ENCODE measurements at places on chromosomes 2 and 18.

GRCh38 chr18:51072586-51073313 is 42.7 kb downstream of the SMAD4 start:
- H3K27ac ChIP-seq: no peak overlapping the region
- no peaks in the 10 kb centered on the region for H3K4me1 ChIP-seq
- no peak overlapping the region for H3K4me3 ChIP-seq
- peaks cover 11% of the 10 kb centered on the region for H3K36me3 ChIP-seq
- H3K27me3 ChIP-seq: no peaks in the 10 kb centered on the region

- no peak overlapping the region for H3K4me3 ChIP-seq
- peaks cover 5% of the 10 kb centered on the region for H3K27me3 ChIP-seq
- H3K27ac ChIP-seq: no peak overlapping the region
- no peak for DNase-seq
Measured at GRCh38 chr2:239714116-239714515, 311.0 kb downstream of the NDUFA10 start.

DNA sequence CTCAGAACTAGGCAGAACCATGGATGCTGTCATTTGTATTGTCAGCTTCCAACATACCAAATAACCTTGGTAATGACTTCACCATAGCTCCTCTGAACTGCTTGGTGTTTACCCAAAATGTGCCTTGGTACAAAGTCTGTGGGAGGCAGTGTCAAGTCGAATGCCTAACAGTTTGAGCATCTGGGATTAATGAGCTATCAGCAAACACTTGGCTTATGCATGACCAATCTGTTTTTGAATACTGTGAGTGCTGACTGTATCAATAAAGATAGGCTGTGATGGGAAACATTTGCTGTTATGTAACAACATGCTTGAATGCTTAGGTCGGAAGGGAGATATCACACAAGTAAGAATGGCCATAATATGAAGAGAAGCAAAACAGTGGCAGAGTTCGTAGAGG is 455.4 kb downstream of the CMPK2 start:
- no peak for DNase-seq
- no peak overlapping the region for H3K27ac ChIP-seq
- H3K4me3 ChIP-seq: no peak overlapping the region
- H3K36me3 ChIP-seq: peaks cover under 1% of the 10 kb centered on the region
- H3K27me3 ChIP-seq: no peaks in the 10 kb centered on the region
- no peaks in the 10 kb centered on the region for H3K4me1 ChIP-seq

DNA sequence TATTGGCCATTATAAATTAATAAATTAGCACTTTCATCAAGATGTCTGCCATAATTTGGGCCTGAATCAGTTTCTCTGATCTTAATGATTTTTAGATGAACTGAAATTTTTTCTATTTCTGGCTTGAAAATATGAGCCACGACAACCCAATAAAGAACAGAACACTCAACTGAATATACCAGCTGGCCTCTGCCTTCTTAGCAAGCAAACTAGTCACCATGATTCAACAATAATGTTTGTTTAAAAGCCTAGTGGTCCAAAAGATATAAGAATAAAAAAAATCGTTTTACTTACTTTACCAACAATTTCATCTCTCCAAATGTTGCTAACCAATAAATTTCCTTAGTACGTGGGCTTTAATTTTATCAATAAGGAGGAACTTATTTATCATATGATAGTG is 66.7 kb upstream of the TTN start:
- DNase-seq: no peak
- no peaks in the 10 kb centered on the region for H3K36me3 ChIP-seq
- H3K27me3 ChIP-seq: peaks cover 2% of the 10 kb centered on the region
- H3K27ac ChIP-seq: no peak overlapping the region
- H3K4me1 ChIP-seq: peaks cover 5% of the 10 kb centered on the region

DNA sequence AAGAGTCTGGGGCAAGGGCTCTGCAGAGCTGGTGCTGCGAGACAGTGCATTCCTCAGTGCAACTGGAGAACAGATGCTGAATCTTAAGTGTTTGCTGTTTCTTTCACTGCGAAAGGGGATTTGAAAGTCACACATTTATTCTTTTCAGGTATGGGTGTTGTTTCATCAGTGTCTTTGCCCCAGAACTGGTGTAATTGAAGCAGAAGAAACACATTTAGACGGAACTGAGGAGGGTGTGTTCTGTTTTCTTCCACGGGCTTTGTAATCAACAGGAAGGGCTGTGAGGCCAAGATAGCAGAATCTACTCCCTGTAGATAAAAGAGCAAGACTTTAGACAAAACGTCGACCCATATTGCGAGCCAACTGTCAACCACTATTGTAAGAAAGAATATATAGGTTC is 151.9 kb downstream of the EPHA4 start:
- peak overlapping the region; percentile 48 for H3K27ac ChIP-seq
- H3K36me3 ChIP-seq: peaks cover 32% of the 10 kb centered on the region
- peaks cover 19% of the 10 kb centered on the region for H3K4me1 ChIP-seq
- peak overlapping the region; percentile 49 for H3K4me3 ChIP-seq
- DNase-seq: peak; percentile 8

DNA sequence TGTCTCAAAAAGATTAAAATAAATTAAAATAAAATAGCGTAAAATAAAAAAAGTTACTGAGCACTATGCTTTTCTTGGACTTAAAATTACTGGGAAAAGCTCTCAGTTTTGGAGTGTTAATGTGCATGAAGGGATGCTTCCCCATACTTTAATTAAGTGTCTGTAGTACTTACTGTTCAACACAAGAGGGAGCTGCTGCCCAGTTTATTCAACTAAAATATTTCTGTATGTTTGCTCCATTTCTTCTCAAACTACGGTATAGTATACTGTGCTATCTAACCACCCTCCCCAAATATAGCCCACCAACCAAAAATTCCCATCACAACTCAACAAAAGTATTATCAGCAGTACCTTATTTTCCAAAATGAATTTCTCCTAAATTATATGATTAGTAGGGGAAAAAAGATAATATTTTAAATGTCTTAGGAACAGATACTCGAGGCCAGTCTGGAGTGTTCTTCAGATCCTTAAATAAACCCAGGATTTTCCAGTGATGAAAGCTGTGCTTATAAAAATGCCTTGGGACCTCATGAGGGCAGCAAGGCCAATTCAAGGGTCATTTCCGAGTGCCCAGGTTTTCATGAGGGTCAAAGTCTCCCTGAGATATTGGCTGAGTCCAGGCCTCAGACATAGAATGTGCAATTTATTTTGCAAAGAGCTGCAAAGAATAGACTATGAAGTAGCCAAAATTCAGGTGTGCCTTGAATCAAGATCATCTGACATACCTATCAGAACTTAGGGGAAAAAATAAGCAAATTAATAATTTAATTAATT is 64.1 kb downstream of the CHRNA1 start:
- no peak overlapping the region for H3K27ac ChIP-seq
- peak; percentile 45 for DNase-seq
- H3K4me1 ChIP-seq: peaks cover 3% of the 10 kb centered on the region
- peaks cover 5% of the 10 kb centered on the region for H3K27me3 ChIP-seq

GRCh38 chr2:226983895-226984749 is 148.3 kb downstream of the RHBDD1 start:
- peaks cover 4% of the 10 kb centered on the region for H3K27me3 ChIP-seq
- peaks cover 7% of the 10 kb centered on the region for H3K4me1 ChIP-seq
- no peaks in the 10 kb centered on the region for H3K36me3 ChIP-seq

GRCh38 chr2:197908990-197909776 is 104.8 kb downstream of the PLCL1 start:
- no peaks in the 10 kb centered on the region for H3K27me3 ChIP-seq
- H3K4me3 ChIP-seq: no peak overlapping the region
- no peak for DNase-seq
- no peaks in the 10 kb centered on the region for H3K36me3 ChIP-seq
- no peak overlapping the region for H3K27ac ChIP-seq
- peaks cover 26% of the 10 kb centered on the region for H3K4me1 ChIP-seq

- no peak for DNase-seq
- no peak overlapping the region for H3K4me3 ChIP-seq
- H3K4me1 ChIP-seq: no peaks in the 10 kb centered on the region
- no peaks in the 10 kb centered on the region for H3K27me3 ChIP-seq
Measured at GRCh38 chr2:30683236-30683956, 123.8 kb downstream of the CAPN13 start.

- H3K4me1 ChIP-seq: peaks cover 15% of the 10 kb centered on the region
- peaks cover 3% of the 10 kb centered on the region for H3K27me3 ChIP-seq
- H3K36me3 ChIP-seq: no peaks in the 10 kb centered on the region
- no peak overlapping the region for H3K4me3 ChIP-seq
- DNase-seq: no peak
Measured at GRCh38 chr2:99152199-99152895, 2.4 kb downstream of the TSGA10 start.

DNA sequence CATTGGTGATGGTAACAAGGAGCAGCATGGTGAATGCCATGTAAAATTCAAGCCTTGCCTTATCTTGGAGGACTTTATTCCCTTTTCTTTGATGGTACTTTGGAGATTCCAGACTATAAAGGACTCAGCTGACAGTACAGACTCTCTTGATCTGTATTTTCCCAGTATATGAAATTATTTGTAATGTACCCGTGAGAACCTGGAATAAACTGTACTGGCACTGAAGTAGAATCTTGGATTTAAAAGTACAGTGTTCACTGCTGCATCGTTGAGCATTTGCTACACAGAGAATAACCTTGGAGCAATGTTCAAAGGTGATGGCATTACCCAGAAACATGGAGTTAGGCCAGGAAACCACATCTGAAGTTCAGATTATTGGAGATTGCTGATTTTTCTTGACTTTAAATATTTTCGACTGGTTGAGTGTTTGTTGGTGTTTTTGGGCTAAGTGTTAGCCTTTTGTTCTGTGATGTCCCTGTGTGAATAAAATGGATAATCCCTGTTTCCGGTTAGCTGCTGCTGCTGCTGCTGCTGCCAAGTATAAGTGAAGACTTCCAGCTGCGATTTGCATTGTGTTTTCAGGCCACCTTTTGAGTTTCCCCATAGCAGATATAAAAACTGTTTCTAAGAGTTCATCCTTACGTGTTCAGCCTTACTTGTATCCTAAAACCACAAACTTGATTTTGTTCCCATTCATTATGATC is 122.0 kb downstream of the SPTBN1 start:
- H3K27ac ChIP-seq: peak overlapping the region; percentile 4
- DNase-seq: no peak
- peak overlapping the region; percentile 17 for H3K4me3 ChIP-seq
- peaks cover 24% of the 10 kb centered on the region for H3K27me3 ChIP-seq
- H3K36me3 ChIP-seq: peaks cover 28% of the 10 kb centered on the region
- peaks cover 85% of the 10 kb centered on the region for H3K4me1 ChIP-seq

DNA sequence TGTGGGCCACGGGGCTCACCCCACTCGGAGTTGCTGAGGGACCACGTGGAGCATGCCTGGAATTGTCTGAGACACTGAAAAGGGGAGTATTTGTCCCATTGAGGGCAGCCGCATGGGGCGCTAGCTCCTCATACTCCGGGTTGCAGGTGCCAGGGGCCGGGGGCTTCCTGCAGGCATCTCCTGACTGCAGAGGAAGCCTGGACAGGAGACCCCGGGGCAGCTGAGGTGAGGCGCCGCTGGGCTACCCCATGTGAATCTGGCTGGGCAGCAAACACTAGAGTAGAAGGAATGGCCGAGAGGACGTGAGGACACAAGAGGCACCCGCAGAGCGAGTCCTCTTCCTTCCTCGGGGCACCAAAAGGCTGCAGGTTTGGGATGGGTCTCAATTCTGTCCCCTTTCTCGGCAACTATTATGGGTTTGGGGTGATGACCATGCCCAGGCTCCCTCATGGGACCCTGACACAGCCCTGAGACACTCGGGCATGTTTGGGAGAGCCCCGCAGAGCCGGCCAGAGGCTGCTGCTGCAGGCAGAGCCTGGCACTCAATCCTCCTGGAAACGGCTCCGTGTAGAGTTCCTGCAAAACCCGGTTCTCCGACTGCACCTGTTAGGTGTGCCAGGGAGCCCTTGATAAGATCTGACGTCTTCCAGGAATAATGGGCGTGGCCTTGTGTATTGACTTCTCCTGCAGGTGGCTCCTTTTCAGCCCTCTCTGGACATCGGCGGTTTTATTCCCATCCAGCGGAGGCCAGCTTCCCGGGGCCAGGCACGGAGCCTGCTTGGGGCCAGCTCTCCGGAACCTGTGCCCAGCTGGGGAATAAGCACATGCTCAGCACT is 77.0 kb downstream of the CTIF start:
- peaks cover 10% of the 10 kb centered on the region for H3K4me1 ChIP-seq
- DNase-seq: no peak
- H3K4me3 ChIP-seq: no peak overlapping the region
- no peak overlapping the region for H3K27ac ChIP-seq
- H3K27me3 ChIP-seq: peaks cover 4% of the 10 kb centered on the region
- peaks cover 6% of the 10 kb centered on the region for H3K36me3 ChIP-seq

DNA sequence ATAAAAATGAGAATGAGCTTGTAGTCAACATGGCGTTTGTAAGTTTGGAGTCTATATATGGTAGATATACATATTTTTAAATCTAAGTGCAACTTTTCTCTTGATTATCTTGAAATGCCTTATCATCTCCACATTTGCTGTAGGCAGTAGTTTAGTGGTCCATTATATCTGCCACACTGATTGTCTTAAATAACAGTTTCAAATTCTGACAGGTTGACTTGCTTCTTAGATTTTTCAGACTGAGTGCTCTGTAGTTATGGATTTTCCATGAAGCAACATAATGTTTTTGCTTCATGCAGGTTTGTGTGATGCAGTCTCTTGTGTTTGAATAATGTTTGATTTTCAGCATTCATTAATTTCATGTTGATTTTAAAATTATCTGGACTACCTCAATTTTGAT is 12.3 kb downstream of the PARD3B start:
- H3K4me1 ChIP-seq: no peaks in the 10 kb centered on the region
- peaks cover 7% of the 10 kb centered on the region for H3K36me3 ChIP-seq
- no peak overlapping the region for H3K4me3 ChIP-seq
- peaks cover 4% of the 10 kb centered on the region for H3K27me3 ChIP-seq
- DNase-seq: no peak
- H3K27ac ChIP-seq: no peak overlapping the region

- H3K36me3 ChIP-seq: no peaks in the 10 kb centered on the region
- no peak overlapping the region for H3K27ac ChIP-seq
- no peaks in the 10 kb centered on the region for H3K27me3 ChIP-seq
- no peak overlapping the region for H3K4me3 ChIP-seq
Measured at GRCh38 chr2:225192869-225193268, 150.6 kb upstream of the DOCK10 start.

- H3K4me3 ChIP-seq: no peak overlapping the region
- peaks cover 3% of the 10 kb centered on the region for H3K27me3 ChIP-seq
- peaks cover 18% of the 10 kb centered on the region for H3K4me1 ChIP-seq
- no peak overlapping the region for H3K27ac ChIP-seq
- DNase-seq: no peak
Measured at GRCh38 chr2:39504790-39505335, 67.8 kb upstream of the MAP4K3 start.
